ENCODE measurements at places on chromosomes 4 and X. TPM values are rescaled to one million over a fixed set of nuclear protein-coding genes. Genes with fewer than 3 reads are reported as not detected.

Gene CFAP47
- total RNA-seq = 2.9 TPM

Gene GYPE
- total RNA-seq = 1.1 TPM

DNA sequence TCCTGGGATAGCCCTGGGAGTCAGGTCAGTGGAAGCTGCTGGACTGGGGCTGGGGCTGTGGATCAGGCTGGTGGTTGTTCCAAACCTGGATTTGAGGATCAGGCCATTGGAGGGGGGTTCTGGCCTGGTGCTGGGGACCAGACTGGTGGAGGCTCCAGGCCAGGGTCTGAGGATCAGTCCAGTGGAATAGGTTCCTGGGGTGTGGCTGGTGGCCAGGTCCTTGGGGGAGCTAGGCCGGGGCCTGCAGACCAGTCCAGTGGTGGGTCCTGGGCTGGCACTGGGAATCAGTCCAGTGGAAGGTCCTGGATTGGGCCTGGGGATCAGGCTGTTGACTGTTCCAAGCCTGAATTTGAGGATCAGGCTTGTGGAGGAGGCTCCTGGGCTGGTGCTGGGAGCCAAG, 8.0 kb downstream of the ARMCX4 start:
- no peak overlapping the region for H3K4me3 ChIP-seq
- H3K27ac ChIP-seq = no peak overlapping the region
- no peaks in the 10 kb centered on the region for H3K27me3 ChIP-seq
- H3K36me3 ChIP-seq = no peaks in the 10 kb centered on the region

DNA sequence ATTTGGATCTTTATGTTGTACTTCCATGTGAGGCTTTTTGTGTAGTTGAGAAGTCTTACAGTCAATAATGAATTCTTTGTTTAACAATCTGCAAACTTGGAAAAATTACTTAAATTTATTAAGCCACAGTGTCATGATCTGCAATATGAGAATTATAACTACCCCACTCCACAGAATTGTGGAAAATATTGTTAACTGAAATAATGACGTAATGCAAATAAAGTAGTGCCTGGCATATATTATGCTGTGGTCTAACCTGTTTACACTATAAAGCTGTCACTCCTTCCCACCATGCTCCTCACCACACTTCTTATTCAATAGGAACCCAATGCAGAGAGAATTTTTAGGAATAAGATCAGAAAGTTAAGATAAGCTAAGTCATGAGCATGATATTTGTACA, 632.1 kb upstream of the GALNTL6 start:
- no peak overlapping the region for H3K4me3 ChIP-seq
- no peaks in the 10 kb centered on the region for H3K4me1 ChIP-seq
- H3K27ac ChIP-seq = no peak overlapping the region

DNA sequence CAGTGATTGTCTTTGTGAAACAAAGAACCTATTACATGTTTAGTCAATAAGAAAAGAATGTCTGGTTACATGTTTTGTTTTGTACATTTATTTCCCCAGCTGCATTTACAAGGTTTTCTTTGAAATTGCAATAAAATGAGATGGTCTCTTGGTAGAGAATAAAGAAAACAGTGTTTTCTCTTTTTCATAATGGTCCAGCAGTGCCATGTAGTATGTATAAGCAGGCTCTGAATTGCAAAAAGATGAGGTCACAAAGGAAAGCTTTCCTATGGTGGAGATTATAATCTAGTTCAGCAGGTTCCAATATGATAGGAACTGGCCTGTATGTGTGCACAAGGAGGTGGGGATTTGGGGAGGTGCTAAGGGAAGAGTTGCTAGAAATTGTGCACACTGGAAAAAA, 1417.3 kb downstream of the STIM2 start:
- H3K36me3 ChIP-seq = no peaks in the 10 kb centered on the region
- no peak overlapping the region for H3K4me3 ChIP-seq
- H3K4me1 ChIP-seq = no peaks in the 10 kb centered on the region
- DNase-seq = no peak

- H3K27ac ChIP-seq = peak overlapping the region; percentile 7
- H3K36me3 ChIP-seq = no peaks in the 10 kb centered on the region
- no peaks in the 10 kb centered on the region for H3K27me3 ChIP-seq
- no peak overlapping the region for H3K4me3 ChIP-seq
- H3K4me1 ChIP-seq = no peaks in the 10 kb centered on the region
Measured at GRCh38 chr4:76012388-76012801, 5.1 kb upstream of the CXCL9 start.

Gene KDR
- total RNA-seq = 128 TPM

GRCh38 chr4:139175646-139176301, 1.2 kb downstream of the ELF2 start:
- DNase-seq = no peak
- peaks cover 16% of the 10 kb centered on the region for H3K4me1 ChIP-seq
- peak overlapping the region; percentile 100 for H3K27ac ChIP-seq
- peak overlapping the region; percentile 68 for H3K4me3 ChIP-seq
- H3K36me3 ChIP-seq = no peaks in the 10 kb centered on the region

Measured in thyroid gland (tissue), 4 donors.